Stimulated activated CD4-positive, alpha-beta T cell treated with anti-CD3 and anti-CD28 coated beads, Interleukin-15, amount 100 ng/mL, for 24 hours (primary cell): ENCODE measurements at places on chromosomes 5 and 9.
A peak's percentile ranks its signal among the peaks of the same experiment; 100 is the strongest.

DNA sequence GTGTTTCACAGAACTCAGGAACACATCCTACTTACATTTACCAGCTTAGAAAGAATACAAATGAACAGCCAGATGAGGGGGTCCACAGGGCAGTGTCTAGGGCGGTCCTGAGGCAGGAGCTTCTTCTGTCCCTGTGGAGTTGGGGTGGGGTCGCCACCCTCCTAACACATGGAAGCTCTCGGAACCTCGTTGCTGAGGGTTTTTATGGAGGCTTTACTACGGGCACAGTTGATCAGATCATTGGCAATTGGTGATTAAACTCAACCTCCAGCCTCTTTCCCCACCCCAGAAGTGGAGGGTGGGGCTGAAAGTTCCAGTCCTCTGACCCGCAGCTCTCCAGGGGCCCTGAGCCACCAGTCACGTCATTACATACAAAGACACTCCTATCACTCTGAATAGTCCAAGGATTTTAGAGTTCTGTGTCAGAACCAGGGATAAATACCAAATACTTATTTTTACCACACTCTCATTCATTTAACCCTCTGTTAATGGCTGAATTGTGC lies 156.9 kb downstream of the COL23A1 start:
- no peak for DNase-seq

- no peak for DNase-seq
These were observed 43.5 kb upstream of the MPDZ start for GRCh38 chr9:13322828-13323550.

GRCh38 chr5:110386782-110387181 lies 339.7 kb downstream of the TMEM232 start:
- no peak for DNase-seq

DNA sequence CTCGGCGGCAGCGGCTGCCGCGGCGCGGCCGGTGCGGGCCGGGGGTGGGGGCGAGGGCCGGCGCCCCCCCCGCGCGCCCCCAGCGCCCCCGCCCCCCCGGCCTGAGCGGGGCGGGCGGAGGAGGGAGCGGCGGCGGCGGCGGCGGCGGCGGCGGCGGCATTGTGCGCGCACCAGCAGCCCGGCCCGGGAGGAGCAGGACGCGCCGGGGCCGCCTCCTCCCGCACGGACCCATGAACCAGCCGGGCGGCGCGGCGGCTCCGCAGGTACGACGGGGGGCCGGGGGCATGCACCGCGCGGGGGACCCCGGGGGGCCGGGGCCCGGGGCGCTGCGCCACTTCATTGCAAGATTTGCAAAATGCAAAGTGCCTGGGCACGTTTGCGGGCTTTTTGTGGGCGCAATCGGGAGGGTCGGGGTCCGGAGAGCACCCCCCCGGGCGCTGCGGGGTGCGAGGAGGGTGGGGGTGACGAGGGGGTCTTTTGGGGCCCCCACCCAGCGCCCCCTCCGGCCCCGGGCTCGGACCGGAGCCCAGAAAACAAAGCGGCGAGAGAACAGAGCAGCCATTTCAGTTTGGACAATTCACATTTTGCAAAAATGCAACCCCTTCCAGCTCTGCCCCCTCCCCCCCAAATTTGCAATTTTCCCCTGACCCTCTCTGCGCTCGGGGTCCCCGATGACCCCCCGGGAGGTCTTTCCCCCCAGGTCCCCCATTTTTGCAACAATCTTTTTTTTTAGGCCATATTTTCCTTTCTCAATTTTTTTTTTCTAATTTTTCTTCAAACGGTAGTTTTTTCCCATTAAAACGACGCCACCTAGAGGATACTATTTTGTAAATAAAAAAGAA lies at the start of gene ZNF618:
Gene ZNF618 (plus strand): TSS at position 159 of the 842 bp plus-strand sequence. CDS start 72 bp downstream, at position 231.
- peak; percentile 42 for DNase-seq

GRCh38 chr5:57805732-57806131 lies 323.1 kb upstream of the ACTBL2 start:
- DNase-seq: no peak

DNA sequence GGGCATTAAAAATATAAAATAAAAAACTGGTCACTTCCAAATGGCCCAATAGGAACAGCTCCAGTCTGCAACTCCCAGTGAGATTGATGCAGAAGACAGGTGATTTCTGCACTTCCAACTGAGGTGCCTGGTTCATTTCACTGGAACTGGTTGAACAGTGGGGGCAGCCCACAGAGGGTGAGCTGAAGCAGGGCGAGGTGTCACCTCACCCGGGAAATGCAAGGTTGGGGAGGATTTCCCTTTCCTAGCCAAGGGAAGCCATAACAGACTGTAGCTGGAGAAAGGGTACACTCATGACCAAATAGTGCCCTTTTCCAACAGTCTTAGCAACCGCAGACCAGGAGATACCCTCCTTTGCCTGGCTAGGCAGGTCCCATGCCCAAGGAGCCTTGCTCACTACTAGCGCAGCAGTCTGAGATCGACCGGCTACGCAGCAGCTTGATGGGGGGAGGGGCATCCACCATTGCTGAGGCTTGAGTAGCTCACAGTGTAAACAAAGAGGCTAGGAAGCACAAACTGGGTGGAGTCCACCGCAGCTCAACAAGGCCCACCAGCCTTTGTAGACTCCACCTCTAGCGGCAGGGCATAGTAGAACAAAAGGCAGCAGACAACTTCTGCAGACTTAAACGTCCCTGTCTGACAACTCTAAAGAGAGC lies 12.7 kb downstream of the RLN1 start:
- DNase-seq: peak; percentile 8

DNA sequence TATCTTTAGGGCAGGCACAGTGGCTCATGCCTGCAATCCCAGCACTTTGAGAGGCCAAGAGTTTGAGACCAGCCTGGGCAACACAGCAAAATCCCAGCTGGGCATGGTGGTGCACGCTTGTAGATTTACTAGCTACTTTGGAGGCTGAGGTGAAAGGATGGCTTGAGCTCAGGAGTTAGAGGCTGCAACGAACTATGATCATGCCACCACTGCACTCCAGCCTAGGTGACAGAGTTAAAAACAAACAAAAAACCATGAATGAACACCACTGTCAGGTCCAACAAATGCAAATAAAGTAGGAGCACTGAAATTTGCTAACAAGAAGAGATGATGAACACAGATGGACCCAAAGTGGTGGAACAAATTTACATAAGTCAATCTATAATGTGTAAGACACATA lies 4.9 kb downstream of the PTBP3 start:
- no peak for DNase-seq

- no peak for DNase-seq
These were observed 83.0 kb upstream of the GLIS3 start for GRCh38 chr9:4382722-4383317.

- DNase-seq: no peak
These were observed 359.6 kb downstream of the EBF1 start for GRCh38 chr5:158739951-158740757.

GRCh38 chr5:138234651-138235050 lies 21.5 kb upstream of the CDC23 start:
- DNase-seq: no peak

DNA sequence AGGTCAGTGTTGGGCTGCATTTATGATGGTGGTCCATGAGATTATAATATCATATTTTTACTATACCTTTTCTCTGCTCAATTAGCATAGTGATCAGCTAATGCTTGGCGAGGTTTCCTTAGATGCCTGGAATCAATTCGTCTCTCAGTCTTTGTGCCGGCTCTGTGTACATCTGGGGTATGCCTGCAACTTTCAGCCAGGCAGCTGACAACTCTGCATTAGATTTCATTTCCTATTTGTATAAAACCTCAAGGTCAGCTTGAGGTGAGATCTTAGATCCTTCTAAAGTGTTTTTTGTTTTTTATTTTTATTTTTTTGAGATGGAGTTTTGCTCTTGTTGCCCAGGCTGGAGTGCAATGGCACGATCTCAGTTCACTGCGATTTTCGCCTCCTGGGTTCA lies 86.8 kb downstream of the MELK start:
- no peak for DNase-seq

- no peak for DNase-seq
These were observed 111.0 kb downstream of the COL5A1 start for GRCh38 chr9:134752471-134753168.

GRCh38 chr5:136209346-136209910 lies 16.5 kb upstream of the SMIM32 start:
- DNase-seq: no peak

DNA sequence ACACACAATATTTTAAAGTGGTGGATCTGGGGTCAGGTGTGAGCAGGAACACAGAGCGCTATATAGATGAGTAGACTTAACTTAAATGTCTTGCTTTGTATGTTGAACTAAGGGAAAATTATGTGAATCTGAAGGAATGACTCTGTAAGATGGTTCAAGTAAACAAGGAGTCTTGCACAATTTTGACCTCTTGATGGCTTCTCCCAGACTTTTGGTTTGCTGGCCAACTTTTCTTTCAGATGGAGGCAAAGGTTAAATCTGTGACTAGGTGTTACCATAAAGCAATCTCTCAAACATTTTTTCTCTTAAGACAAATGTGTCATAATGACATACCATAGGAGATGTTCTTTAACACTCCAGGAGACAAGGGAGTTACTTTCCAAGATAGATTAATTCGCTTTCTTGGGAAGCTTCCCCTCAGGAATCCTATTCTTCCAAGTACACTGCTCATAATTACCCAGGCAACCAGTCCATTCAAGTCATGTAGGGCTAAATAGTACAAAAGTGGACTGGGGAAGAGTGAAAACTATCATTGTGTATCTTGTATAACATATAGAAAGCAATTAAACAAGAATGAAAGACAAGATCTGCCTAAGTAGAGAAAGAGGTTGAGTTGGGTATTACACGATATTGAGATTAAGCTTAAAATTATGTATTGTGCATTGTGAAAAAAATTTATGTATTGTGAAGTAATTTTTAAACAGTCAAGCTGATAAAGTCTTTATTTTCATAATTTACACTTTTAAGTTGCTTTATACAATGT lies 60.3 kb upstream of the SLC27A6 start:
- DNase-seq: no peak

GRCh38 chr5:61813361-61813760 lies 481.3 kb downstream of the ZSWIM6 start:
- no peak for DNase-seq

DNA sequence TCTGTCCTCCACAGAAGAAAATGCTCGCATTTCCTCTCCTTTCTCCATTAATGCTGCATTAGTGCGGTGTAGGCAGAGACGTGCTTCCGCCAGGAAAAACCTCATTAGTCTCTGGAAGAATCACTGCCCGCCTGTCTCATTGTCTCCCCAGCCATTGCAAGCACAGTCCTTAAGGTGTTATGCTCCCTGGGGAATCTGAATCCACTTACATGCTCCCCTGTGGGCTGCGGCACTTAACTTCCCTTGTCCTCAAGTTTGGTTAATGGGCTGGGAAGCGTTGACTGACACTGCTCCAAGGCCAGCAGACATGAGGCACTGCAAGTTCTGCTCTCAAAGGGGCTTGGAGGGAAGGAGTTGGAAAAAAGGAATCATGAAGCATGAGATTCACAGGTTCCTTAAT lies 41.6 kb downstream of the TARS1 start:
- DNase-seq: no peak

- no peak for DNase-seq
These were observed 764.7 kb downstream of the MTRR start for GRCh38 chr5:8633696-8634095.

DNA sequence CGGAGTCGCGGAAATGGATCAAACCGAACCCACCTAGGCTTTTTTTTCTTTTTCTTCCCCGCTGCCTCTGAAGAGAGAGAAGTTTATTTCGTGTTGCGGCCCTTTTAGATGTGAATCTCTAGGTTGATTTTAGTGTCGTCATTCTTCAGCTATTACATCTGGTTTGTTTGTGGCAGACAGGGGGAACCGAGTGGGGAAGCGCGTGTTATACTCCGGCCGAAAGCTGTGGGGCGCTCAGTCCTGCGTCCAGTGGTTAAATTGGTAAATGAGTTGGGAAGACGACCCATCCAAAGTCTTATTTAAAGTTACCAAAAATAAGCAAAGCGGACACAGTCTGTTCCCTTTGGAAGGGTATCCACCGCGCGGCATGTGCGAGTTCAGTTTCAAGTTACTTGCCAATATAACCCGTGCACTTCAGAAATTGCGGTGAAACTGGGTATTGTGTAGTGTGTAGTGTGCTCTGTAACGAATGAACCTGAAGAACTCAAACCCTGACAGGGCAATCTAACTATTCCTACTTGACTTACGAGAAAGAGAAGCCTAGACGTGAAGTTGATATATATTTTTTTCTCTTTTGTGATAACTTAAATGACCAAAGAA lies 1.3 kb downstream of the MAN2A1 start:
- peak; percentile 50 for DNase-seq

- no peak for DNase-seq
These were observed 51.6 kb upstream of the ZFR start for GRCh38 chr5:32496104-32496503.

GRCh38 chr9:23220957-23221356 lies 605.1 kb downstream of the ELAVL2 start:
- DNase-seq: no peak

DNA sequence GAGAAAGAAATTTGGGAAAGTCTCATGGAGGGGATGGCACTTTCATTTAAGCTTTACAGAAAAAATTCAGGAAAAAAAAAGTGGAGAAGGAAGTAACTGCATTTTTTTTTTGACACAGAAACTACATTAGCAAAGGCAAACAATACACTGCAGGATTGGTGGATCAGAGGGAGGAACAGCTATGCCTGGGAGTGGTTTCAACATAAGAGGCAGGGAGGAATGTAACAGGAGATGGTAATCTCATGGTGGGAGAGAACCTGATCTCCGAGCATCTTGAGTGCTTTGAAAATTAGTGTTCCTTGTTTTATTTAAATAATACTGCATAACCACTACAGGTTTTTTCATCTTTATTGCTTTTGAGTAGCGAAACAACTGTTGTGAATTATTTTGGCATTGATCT lies 249.4 kb downstream of the FAM170A start:
- DNase-seq: no peak

DNA sequence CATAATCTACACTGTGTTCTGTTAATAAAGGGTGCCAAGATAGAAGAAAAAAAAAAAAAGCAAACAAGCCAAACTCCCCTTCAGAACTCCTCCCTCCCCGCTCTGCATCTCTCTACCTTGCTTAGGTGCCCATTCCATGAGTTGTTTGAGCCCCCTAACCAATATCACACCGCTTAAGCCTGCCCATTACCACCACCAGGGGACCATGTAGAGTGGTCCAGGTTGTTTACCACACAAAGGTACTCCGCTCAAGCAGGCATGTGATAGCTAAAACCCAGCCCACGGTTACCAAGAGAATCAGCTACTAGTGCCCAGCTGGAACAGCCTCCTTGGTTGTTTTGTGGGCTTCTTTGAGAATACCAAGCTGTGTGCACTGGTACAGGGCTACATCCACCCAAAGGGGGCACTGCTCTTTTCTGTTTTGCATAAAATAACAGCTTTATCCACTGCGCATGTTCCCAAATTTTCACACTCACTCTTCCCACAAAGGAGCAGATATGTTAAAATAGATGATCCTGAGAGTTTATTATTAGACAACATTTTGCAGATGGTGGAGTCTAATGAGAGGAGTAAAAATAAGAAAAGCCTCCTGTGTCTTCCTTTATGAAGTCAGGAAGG lies 304.1 kb downstream of the DEPDC1B start:
- DNase-seq: no peak

GRCh38 chr5:109365653-109366052 lies 44.1 kb downstream of the PJA2 start:
- DNase-seq: no peak

- no peak for DNase-seq
These were observed 5.4 kb downstream of the RAD17 start for GRCh38 chr5:69374911-69375446.

- DNase-seq: no peak
These were observed 20.9 kb downstream of the WHRN start for GRCh38 chr9:114484215-114484853.
